ENCODE measurements at places on chromosomes 12 and 14.

- peak; percentile 88 for DNase-seq
Observed at GRCh38 chr14:90612801-90613200, 203.4 kb downstream of the TTC7B start.

DNA sequence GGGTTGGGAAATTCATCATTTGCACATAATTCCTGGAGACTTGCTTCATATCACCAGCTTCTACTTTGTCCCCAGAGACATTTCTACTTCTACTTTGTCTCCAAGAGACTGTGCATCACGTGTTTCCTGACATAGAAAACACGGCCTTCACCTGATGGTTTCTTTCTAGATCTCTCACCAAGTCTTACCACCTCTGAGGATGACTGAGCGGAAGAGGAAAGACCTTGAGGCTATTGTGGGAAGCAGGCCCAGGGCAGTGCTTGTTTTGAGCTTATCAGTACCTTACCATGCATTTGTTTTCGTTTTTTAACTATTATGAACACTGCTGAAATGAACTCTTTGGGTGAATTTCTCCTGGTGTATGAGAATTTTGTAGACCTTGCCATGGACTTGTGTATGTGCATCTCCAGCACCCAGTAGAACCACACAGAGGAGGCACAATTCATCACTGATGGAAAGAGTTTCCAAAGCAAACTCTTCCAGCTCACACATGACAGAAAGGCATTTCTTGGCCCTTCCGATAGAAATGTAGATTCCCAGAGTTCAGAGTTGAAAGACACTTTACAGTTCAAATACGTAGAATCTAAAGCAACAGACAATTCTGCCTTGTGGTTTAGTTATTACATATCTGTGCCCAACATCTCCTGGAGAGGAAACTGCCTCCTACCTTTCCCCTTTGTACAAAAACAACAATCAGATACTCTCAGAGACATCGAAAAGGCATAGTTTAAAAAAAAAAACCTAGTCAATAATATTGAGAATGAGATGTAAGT, 434.7 kb downstream of the FUT8 start:
- no peak for DNase-seq

DNA sequence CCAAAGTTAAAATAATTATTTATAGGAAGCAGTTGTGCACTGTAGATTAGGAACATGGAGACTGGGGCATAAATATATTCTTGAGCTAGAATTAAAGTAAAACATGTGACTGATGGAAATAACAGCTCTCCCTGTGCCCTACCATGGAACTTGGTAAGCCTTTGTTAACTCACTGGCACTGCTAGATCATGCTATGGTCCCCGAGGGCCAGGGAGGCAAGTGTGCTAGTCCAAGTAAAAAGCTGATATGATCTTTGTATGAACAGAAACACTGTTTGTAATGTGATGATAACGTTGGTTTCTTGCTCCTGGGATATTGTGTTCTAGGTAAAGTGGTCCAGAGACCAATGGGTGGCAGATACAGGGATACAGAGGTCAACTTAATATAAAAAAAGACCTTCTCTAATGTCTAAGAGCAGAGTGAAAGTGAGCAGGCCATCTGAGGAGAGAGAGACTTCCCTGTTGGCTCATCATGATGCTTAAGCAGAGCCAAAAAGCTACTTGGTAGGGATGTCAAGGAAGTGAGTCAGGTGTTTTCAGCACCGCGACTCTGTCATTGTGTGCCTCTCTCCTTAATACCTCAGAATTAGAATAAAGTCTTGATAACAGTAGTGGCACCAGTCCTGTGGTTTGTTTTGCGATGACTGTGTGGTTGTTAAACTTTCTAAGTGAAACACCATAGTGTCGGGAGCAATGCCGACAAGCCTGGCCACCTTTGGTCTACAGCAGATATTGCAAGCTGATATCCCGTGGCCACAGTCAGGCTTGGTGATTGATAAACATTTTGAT, 27.6 kb downstream of the BICD1 start:
- peak; percentile 85 for DNase-seq

- no peak for DNase-seq
Observed at GRCh38 chr14:30756594-30756993, 117.8 kb upstream of the COCH start.

GRCh38 chr14:99475179-99475578, 5.5 kb downstream of the SETD3 start:
- no peak for DNase-seq

GRCh38 chr12:107748472-107748871, 12.5 kb downstream of the PRDM4 start:
- peak; percentile 17 for DNase-seq
